ENCODE measurements at places on chromosomes 5 and 9.
A peak's percentile ranks its signal among the peaks of the same experiment; 100 is the strongest.

GRCh38 chr5:30525353-30525752, 668.1 kb upstream of the CDH6 start:
- DNase-seq: no peak

DNA sequence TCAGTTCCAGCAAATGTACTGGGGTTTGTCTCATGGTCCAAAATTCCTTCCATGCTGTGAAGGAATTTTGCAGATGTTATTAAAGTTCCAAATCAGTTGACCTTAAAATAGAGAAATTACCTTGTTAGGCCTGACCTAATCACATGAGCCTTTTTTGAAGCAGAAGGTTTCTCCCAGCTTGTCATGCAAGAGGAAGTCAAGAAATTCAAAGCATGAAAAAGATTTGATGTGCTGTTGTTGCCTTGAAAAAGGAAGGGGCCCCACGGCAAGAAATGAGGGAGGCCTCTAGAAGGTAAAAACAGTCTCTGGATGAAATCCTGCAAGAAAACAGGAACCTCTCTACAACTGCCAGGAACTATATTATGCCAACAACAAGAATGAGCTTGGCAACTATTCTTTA, 24.2 kb upstream of the HAPLN1 start:
- no peak for DNase-seq

DNA sequence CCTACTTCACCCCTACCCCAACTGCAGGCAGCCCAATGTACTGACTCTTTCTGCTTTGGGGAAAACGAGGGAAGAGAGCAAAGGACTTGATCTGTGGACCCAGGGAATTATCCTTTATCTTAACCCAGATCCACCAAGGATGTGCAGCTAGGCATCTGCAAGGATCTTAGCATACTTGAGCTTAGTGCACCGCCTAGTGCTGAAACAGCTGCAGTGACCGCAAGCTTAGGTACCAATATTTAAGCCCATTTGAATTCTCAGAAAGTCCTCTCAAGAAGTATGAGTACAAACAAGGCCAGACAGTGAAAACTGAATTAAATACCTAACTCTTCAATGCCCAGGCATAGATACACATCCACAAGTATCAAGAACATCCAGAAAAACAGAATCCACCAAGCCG, 576.7 kb upstream of the ADAMTS16 start:
- DNase-seq: no peak

GRCh38 chr5:58937031-58937681, 354.3 kb downstream of the RAB3C start:
- no peak for DNase-seq

DNA sequence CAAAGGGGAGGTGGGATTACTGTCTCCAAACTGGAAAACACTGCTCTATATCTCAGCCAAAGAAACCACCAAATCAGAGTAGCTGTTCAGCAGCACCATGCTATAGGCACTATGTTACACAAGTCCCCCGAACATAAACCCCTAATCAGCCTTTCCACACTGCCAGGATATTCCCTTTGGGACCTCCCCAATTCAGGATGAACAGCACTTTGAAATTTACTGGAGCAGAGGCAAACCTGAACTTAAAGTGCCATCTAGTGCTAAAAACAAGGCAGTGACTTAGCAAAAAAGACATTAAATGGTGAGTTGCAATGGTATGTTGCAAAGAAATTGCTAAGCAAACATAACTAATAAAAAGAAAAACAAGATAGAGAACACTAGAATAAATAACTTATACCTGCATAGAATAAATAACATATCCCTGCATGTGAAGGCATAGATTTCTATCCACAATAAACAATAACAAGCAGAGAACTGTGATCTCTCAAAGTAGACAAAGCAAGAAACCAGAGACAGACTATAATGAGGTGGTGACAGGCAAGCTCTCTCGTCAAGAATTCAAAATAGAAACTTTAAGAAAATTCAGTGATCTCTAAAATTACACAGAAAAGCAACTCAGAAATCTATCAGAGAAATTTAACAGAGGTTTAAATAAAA, 584.4 kb upstream of the ACO1 start:
- peak; percentile 6 for DNase-seq

DNA sequence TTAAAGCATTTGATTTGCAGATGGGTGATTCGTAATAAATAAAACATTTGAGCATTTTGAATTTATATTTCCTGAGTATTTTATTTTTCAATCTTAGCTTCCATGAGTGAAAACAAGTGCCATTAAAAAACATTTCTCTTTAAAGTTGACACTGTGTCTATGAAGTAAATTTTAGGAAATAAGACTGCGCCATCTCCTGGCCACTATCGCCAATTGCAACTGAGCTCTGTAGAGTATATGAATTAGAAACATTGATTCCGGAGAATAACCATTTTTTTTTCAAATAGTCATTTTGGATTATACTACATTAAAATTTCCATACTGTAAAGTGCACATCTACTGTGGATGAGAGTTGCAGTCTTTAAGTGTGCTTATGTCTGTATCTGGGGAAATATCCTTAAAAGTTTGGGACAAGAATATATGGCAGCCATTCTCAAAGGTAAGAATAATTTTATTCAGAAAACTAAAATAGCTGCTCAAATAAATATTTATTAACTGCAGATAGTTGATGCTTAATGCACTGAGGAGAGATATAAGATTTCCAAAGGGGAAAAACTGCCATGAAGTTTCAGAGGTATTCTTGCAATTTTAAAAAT, 5.9 kb downstream of the DMRTA1 start:
- peak; percentile 18 for DNase-seq

DNA sequence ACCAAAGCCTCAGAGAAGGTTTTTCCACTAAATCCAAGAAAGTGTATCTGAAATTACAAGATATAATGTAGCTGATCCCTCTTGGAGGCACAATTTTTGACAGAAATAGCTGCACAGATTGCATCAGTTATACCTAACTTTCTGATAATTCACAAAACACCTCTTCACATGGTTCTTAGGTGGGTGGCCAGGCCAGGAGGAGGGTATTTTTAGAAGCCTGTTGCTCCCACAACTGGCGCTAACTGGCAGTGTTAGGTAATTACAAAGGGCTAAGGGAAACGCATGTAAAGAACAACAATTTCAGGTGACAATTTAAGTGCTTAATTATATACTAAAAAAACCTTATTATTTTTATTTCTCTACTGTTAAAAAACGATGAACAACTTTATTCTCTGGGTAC, 247.9 kb downstream of the BNC2 start:
- no peak for DNase-seq

DNA sequence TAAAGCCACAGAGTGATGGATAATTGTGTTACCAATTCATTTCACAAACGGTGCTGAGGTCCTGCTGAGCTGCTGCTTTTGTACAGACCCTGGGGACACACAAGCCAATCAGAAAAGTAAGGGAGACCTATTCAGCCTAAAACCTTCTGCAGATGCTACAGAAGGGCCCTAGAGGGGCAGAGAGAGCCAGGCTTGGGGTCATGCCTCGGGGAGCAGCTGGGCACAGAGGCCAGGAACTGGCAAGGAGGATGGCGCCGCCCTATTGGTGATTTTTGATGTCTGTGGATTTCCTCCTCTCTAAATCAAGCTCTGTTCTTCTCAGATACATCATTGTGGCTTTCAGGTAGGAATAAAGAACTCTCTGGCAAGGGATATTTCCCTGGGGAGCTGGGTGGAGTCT, 181.9 kb downstream of the ZNF462 start:
- DNase-seq: no peak

DNA sequence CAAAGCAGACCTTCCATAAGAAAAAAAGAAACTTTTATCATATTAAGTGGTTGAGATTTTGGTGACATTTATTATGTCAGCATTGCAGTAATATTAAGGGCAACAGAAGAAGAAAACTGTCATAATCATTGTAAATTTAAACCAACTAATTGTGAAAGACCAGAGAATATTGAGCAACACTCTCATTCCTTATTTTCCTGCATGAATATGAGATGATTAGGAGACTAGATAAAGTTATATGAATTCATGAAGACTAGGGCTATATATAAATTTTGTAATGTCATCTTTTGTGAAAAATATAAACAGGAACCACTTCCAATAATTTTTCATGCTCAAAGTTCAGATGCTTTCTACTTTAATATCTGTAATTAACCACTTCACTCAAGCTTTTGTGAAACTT, 974.5 kb upstream of the CDH10 start:
- DNase-seq: no peak

All from CD4-positive, alpha-beta T cell treated with Interleukin-6 at 100 ng/mL for 8 hours (primary cell).